ENCODE measurements at places on chromosomes 6 and 20.

DNA sequence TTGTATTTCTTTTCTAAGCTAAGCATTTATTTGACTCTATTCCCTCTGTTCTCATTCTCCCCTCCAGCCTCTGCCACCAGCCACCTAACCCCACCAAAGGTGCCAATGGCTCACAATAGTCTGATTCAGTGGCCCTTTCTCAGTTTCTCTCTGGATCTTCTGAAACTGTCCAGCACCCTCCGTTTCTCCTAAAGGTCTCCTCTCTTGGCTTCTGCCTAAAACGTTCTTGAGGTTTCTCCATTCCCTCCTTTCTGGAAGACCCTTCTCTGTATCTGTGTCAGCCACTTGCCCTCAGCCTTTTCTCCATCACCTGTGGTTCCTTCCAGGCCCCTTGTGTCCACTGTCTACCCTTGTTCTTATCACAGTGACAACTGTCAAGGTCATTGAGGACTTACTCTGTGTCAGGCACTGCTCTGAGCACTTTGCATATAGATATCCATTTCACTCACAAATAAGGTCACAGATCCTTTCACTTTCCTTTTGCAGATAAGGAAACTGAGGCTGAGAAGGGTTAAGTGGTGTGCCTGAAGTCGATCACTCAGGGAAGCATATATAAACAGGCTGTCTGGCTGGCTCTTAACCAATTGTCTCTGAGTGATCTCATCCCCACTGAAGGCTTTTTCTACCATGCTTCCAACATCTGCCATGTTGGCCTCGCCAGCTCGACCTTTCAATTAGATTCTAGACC lies 48.1 kb downstream of the FOXA2 start:
- DNase-seq: no peak

DNA sequence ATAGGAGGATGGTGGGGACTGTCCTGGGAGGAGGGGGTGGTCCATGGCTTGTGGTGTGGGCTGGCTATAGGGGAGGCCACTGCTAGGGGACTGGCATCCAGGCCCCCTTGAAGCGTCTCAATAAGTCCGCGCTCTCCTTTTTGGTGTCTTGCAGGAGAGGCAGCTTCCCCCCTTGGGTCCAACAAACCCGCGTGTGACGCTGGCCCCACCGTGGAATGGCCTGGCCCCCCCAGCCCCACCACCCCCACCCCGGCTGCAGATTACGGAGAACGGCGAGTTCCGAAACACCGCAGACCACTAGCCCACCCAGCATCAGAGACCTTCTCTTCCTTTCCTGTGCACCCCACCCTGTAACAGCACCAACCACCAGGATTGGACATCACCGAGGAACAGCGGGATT lies 2.8 kb upstream of the ZBTB9 start:
- DNase-seq: no peak

- no peak for DNase-seq
Observed at GRCh38 chr20:45206725-45207124, at the start of gene SEMG1. SEMG1 (plus strand) TSS chr20:45207033; CDS start chr20:45207054, 21 bp downstream.

DNA sequence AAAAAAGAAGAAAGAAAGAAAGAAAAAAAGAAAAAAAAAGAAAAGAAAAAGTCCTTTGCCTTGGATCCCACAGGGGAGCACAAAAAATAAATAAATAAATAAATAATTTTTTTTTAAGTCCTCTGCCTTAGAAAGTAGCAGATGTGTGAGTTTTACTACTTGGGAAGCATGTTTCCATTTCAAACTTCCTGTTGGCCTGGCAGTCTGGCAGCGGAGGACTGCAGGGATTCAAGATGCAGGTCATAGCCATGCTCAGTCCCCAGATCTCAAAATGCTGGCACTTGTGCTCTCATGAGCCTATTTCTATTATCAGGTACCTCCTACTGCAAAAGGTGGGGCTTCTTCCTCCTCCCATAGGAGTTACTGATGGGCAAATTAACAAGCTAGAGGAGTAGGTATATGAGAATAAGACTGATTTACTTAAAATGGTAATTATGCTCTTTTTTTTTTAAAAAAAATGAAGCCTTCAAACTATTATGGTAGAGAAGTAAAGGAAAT lies 54.2 kb upstream of the MAP7 start:
- DNase-seq: no peak

GRCh38 chr20:10314198-10314597 lies 95.6 kb downstream of the SNAP25 start:
- no peak for DNase-seq

DNA sequence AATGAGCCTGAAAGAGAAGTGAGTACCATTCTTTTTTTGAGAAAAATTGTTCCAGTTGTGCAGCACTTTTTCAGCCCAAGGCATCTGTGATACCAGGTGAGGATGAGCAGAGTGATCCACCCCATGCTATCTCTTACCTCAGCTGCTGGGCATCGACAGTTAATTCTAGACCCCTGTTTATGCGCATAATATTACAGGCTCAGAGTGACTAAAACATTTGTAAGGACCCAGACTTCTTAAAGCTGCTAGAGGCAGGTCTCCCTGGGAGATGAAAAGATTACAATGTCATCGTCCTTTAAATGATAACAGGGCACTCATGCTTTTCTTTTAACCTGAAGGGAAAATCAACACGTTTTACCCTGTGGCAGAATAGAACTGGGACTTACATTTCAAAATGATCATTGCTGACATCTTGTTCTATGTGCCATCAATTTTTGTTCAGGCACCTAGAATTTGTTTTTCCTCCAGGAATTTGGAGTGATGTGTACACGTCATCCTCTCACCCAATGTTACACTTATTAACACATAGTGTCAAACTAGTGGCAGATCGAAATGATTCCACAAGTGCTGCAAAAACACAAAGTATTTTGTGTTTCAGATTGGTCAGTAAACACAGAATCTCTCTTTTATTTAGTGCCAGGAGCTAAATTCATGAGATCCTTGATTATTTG lies 684.6 kb downstream of the UTRN start:
- DNase-seq: no peak

DNA sequence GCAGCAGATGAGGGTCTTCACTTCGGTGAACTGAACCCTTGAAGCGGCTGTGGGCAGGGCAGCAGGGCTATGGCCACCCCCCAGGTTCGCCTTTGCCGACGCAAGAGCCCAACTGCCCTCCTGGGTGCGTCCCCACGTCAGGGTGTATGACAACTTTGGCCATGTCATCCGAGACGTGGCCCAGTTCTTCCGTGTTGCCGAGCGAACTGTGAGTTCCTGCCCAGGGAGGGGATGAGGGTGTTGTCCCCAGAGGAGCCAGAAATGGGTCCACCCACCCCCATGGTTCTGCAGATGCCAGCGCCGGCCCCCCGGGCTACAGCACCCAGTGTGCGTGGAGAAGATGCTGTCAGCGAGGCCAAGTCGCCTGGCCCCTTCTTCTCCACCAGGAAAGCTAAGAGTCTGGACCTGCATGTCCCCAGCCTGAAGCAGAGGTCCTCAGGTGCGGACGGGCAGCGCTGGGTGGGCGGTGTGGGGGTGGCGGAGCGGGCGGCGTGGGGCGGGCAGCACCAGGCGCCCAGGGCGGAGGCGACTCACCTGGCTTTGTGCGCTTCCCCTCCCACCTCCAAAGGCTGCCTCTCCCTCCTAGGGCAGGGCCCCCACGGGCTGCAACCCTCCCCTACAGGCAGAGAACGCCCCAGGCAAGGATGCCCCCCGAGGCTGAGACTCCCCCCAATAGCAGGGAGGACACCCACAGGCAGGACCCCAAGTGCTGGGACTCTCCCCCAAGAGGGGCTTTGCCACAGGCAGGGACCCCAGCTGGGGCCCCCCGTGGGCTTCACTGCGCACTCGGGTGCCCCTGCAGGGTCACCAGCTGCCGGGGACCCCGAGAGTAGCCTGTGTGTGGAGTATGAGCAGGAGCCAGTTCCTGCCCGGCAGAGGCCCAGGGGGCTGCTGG lies 6.2 kb upstream of the TNFRSF6B start:
- DNase-seq: no peak

- no peak for DNase-seq
Observed at GRCh38 chr20:44830523-44830922, 20.2 kb upstream of the RIMS4 start.

DNA sequence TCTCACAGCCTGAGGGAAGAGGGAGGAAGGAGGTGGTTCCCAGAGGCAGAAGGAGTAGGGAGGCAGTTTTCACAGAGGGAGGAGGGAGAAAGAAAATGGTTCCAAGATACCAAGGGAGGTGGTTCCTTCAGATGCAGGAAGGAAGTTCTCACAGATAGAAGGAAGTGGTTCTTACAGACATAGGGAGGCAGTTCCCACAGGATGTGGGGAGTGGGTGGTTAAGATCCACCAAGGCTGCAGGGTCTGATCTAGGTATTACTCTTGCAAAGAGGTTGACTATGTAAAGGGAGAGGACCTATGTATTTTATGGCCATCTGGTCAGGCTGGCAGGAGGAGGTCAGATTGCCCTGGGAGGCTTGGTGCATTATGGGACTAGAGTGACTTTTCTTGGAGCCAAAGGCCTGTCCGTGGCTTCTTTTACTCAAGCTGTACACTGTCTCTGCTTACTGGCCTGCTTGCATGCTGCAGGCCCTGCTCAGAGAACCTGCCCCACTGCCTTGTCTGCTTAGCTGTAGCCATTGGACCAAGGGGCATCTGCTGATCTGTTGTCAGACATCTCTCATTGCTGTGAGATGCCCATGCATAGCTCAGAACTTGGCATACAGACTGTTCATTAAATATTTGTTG lies 283.7 kb downstream of the DHX35 start:
- DNase-seq: no peak

DNA sequence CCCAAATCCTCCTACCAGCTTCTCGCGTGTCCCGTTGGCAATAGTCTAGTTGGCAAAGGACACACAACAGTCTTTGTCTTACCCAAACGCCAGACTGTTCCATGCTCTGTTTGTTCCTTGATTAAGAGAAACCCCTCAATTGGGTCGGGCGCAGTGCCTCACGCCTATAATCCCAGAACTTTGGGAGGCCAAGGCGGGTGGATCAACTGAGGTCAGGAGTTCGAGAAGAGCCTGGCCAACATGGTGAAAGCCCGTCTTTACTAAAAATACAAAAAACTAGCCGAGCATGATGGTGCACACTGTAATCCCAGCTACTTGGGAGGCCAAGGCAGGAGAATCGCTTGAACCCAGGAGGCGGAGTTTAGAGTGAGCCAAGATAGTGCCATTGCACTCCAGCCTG lies 153.7 kb downstream of the GRM4 start:
- DNase-seq: no peak

DNA sequence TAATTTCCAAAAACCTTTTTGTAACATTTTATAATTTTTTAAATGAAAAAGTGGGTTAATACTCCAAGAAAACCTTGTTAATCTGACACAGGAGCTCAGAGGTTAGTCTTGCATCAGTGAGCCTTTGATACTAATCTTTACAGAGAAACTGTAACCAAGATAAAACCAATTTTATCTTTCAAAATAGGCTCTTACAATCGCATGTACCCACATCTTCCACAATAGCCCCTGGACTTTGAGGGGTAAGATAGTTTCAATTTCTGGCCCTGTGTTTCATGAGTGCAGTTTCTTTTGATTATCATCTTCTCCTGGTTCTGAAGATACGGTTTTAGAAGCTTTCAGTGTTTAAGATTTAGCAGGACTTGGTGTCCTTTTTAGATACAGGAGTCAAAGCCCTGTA lies 34.5 kb upstream of the MAS1L start:
- DNase-seq: no peak

- DNase-seq: no peak
Observed at GRCh38 chr20:46365487-46366220, 40.8 kb downstream of the ELMO2 start.

GRCh38 chr20:47971058-47971791 lies 185.9 kb upstream of the SULF2 start:
- no peak for DNase-seq

DNA sequence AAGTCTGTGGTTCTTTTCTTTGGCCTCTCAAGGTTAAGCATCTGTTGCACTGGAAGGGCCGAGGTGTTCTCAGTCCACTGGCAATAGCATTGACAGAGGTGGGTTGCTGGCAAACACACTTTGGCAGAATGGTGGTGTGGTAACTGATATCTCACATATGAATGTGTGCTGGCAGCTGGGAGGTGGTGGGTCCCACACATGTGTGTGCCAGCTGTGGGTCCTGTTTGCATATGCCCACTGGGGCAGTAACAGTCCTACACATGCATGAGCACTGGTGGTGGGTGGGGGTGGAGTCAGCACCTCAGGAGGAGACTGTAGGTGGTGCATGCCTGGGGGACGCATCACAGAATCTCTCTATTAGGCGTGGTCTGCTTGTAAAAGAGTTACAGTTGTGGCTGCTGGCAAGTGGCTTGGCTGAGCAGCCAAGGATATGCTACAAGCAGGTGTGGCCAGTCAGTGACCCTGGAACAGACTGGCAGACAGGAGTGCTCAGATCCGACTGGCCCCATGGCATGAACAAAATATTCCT lies 934.3 kb downstream of the GRIK2 start:
- DNase-seq: no peak

DNA sequence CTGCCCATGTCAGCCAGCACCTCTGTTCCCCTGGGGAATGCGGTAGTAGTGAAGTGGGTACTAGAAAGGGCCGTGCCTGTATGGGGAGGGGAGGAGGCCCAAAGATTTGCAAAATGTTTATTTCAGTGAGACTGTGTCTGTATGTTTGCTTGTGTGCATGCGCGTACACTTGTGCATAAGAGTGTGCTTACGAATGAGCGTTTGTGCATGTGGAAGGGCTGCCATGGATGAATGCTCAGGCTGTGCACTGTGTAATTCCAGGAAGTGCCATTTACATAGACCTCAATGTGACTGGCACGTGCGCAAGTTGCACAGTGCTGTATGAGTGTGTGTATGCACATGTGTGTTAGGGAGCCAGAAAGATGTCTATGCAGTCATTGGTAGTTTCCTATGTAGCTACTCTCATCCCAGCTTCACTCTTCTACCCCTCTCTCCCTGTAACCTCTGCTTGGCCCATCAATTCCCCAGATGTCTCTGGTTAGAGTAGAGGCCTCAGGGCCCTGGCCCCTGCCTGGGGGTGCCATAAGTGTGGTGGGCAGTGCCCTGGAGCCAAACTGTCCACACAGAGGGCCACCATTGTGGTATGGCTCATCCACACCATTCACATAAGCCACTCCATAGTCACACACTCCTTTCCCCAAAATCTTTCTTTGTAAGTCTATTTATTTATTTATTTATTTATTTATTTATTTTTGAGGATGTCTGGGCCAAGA lies 26.8 kb upstream of the SLC22A7 start:
- DNase-seq: no peak

DNA sequence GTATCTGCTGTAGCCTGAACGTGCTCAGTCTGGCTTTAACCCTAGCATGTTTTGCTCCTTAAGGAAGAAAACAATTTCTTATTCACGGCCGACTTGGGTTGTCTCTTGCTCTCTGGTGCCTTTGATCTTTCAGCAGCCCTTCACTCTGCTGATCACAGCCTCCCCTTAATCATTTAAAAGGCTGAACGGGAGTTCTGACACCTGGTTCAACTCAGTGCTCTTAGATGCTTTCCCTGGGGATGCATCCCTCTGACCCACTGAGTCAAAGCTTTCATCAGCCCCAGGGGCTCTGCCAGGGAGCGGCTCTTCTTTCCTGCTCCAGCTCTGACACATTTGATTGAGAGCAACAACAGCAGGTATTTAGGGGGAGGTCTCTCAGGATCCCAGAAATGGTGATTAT lies 79.0 kb upstream of the FYN start:
- DNase-seq: no peak

GRCh38 chr6:107154131-107154800 lies 39.0 kb upstream of the BEND3 start:
- DNase-seq: no peak

- no peak for DNase-seq
Observed at GRCh38 chr20:57568088-57568896, 7.4 kb downstream of the PCK1 start.
